ENCODE measurements at places on chromosomes 3 and 15. TPM values are rescaled to one million over a fixed set of nuclear protein-coding genes. Genes with fewer than 3 reads are reported as not detected.

Gene GDPGP1
- total RNA-seq: 9.1 TPM

Gene BOC
- 7.4 TPM for total RNA-seq

Gene SCN11A
- total RNA-seq: 0.05 TPM

Gene IMPG2
- 0.11 TPM for total RNA-seq

Gene CIB2
- 21.9 TPM for total RNA-seq

Gene LRRC34
- 2.0 TPM for total RNA-seq

Gene SNURF
- total RNA-seq: 58.2 TPM

Gene CASR
- total RNA-seq: not detected

Gene JAGN1
- 18.8 TPM for total RNA-seq

Measured in Right ventricle myocardium superior (tissue), 1 donor.